Esophagus muscularis mucosa (tissue), 4 donors: ENCODE measurements at places on chromosomes 1 and 21. TPM values are rescaled to one million over a fixed set of nuclear protein-coding genes. Genes with fewer than 3 reads are reported as not detected.

DNA sequence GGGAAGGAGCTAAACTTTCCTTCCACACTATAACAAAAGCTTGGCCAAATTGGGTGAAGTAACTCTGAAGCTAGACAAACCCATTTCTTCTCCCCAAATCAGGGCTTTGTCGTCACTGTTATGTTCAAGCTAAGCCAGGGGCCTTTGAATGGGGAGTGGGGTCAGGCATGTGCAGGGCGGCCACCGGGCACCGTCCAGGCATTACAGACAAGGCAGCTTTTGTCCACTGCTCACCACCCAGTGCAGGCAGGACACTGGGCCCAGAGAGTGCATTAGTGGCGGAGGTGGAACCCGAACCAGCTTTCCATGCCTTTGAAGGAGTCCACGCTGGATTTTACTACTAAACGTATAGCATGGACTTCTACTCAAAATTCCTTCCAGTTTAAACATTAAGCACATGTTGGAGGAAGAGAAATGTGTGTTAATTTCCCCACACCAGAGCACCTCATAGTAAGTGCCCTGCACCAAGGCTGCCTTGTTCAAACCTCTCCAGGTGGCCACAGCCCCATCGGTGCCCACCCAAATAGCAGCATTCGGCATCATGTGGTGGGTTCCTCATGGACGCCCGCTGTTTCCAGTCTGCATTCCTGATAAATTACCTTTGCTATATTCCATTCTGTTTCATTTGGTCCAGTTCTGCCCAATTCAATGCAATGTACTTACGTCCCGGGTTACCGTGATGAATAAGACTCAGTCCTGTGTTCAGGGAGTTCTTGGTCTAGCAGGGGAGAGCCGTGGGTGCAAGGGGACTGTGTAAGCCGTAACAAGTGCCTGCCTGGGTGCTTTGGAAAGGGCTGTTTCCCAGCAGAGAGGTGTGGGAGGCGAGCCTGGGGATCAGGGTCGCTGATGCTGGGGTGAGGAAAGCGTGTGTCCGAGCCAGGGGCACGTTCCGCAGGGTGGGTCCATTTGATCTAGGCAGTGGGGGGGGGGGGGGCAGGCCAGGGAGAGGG is 1.6 kb downstream of the UBASH3A start:
- H3K36me3 ChIP-seq, result no peaks in the 10 kb centered on the region
- DNase-seq, result no peak
- no peak overlapping the region for H3K4me3 ChIP-seq
- H3K4me1 ChIP-seq, result no peaks in the 10 kb centered on the region

DNA sequence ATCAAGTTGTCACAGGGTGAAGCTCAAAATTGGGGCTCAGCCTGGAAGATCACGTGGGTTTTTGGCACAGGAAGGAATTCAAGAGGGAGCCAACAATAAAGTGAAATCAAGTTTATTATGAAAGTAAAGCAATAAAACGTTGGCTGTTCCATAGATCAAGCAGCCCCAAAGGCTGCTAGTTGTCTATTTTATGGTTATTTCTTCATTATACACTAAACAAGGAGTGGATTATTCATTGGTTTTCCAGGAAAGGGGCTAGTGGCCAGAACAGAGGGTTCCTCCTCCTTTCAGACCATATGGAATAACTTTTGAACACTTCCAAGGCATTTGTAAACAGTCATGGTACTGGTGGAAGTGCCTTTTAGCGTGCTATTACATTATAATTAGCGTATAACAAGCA is 723.5 kb upstream of the ADAMTS5 start:
- H3K4me3 ChIP-seq, result no peak overlapping the region
- no peaks in the 10 kb centered on the region for H3K4me1 ChIP-seq
- H3K36me3 ChIP-seq, result no peaks in the 10 kb centered on the region
- H3K27me3 ChIP-seq, result no peaks in the 10 kb centered on the region

DNA sequence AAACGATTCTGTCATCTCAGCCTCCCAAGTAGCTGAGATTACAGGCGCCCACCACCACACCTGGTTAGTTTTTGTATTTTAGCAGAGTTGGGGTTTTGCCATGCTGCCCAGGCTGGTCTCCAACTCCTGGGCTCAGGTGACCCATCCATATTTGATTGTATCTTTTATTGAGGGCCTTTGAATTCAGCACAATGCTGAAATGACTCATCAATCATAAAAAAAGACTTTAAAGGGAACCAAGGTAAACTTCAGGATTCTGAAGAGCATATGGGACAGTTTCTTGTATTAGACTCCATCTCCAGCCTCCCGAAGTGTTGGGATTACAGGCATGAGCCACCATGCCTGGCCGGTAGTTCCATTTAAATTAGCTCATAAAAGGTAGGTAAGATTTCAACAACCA is 232.2 kb downstream of the SETD4 start:
- no peaks in the 10 kb centered on the region for H3K4me1 ChIP-seq
- H3K4me3 ChIP-seq, result no peak overlapping the region
- no peak overlapping the region for H3K27ac ChIP-seq
- no peaks in the 10 kb centered on the region for H3K36me3 ChIP-seq

DNA sequence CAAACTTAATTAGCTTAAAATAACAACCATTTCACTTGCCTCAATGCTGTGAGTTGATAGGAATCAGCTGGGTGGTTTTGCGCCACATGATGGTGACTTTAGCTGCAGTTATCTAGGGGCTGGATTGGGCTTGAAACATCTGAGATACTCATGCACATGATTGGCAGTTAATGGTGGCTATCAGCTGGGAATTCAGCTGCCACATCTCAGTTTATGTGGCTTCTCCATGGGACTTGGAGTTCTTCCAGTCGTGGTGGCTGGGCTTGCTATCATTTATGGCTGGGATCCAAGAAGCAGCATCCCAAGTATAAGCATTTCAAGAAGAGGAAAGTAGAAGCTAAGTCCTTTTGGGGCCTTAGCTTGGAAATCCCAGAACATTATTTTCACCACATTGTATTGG is 36.4 kb downstream of the PDC start:
- no peak overlapping the region for H3K27ac ChIP-seq
- no peaks in the 10 kb centered on the region for H3K4me1 ChIP-seq
- H3K27me3 ChIP-seq, result no peaks in the 10 kb centered on the region
- H3K36me3 ChIP-seq, result peaks cover 4% of the 10 kb centered on the region

DNA sequence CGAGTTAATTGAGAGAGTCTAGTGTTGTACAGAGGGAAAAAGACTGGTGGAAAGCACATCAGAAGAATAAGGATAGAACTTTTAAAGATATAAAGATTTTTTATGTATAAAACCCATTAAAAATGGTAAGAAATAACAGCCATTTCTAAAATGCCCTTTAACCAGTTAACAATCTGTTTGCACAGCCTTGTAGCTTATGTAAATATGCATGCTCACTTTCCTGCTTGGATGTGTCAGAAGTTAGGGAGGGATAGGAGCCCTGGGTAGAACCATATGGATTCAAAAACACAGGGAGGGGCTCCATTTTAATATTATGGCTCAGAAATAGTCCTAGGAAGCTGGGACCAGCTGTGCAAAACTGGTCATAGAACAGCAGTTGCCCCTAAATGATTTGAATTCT is 4.5 kb upstream of the EDEM3 start:
- H3K4me3 ChIP-seq, result no peak overlapping the region
- no peaks in the 10 kb centered on the region for H3K36me3 ChIP-seq
- H3K4me1 ChIP-seq, result peaks cover 8% of the 10 kb centered on the region
- no peaks in the 10 kb centered on the region for H3K27me3 ChIP-seq

DNA sequence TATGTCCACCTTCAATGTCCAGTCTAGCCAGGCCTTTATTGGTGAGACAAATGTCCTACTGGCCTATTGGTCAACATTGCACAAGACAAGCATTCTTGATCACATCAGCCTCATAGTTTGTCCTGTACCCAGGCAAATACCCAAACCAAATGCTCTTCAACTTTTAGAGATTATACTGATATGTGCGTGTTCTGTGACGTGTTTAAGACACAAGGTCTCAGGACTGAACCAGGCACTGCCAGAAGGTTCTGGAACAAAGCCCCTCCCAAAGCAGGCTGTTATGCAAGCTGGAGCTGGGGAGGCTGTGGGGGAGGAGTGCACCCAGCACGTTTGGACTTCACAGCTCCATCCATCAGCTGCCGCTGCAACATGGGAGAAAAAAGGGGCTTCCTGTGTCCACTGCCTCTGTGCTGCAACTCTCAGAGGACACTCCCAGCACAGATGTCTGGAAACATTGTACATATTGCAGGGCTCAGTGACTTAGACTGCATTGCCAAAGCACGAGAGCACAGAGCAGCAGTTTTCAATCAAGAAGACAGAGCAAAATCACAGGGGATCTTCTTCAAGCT is 45.9 kb downstream of the NID1 start:
- H3K4me3 ChIP-seq, result no peak overlapping the region
- peak overlapping the region; percentile 86 for H3K27ac ChIP-seq
- H3K4me1 ChIP-seq, result peaks cover 76% of the 10 kb centered on the region
- H3K27me3 ChIP-seq, result no peaks in the 10 kb centered on the region
- peak; percentile 95 for DNase-seq

DNA sequence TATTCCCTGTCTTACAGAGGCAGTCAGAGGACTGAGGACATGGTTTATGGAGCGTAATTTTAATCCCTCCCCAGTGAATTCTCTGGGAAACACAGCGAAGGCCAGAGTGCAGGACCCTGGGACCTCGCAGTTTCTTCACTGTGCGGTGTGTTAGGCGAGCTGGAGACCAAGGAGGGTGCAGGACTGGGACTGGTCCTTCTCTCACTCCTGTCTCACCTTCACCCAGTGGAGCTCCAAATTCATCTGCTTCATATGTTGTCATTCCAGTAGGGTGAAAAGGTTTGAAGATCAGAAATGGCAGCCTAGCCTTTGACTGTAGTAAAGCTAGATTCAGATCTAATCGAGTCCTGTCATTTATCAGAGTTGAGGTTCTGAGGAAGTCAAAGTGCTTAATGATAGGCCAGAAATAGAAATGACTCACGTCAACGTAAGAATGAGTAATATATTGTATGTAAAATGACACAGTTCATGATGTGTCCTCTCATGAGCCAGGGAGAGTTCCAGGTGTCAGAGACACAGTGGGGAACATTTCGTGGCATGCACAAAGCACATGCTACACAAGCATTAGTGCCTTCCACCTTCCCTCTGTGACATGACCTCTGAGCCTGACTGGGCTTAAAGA is 647.5 kb downstream of the SMYD3 start:
- H3K27me3 ChIP-seq, result no peaks in the 10 kb centered on the region
- DNase-seq, result no peak
- no peak overlapping the region for H3K27ac ChIP-seq
- H3K4me3 ChIP-seq, result no peak overlapping the region
- H3K36me3 ChIP-seq, result no peaks in the 10 kb centered on the region

GRCh38 chr1:77594366-77595112 is 87.9 kb downstream of the ZZZ3 start:
- no peaks in the 10 kb centered on the region for H3K36me3 ChIP-seq
- no peak overlapping the region for H3K27ac ChIP-seq
- H3K4me1 ChIP-seq, result peaks cover 7% of the 10 kb centered on the region
- H3K4me3 ChIP-seq, result no peak overlapping the region

DNA sequence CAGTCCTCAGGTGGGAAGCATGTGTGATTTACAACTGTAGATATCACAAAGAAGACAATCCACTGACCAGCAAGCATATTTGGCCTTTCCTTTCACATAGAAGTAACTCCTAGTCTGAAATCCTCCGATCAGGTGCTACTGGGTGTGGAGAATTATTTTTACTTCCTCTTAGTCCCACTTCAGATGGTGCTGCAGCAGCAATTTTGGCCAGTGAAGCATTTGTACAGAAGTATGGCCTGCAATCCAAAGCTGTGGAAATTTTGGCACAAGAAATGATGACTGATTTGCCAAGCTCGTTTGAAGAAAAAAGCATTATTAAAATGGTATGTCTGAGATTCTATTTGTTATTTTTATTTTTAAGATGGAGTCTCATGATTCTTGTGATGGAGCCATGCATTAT is 51.0 kb downstream of the SCP2 start:
- H3K36me3 ChIP-seq, result peaks cover 83% of the 10 kb centered on the region
- no peak for DNase-seq
- no peaks in the 10 kb centered on the region for H3K4me1 ChIP-seq
- no peaks in the 10 kb centered on the region for H3K27me3 ChIP-seq
- H3K4me3 ChIP-seq, result no peak overlapping the region
- no peak overlapping the region for H3K27ac ChIP-seq

DNA sequence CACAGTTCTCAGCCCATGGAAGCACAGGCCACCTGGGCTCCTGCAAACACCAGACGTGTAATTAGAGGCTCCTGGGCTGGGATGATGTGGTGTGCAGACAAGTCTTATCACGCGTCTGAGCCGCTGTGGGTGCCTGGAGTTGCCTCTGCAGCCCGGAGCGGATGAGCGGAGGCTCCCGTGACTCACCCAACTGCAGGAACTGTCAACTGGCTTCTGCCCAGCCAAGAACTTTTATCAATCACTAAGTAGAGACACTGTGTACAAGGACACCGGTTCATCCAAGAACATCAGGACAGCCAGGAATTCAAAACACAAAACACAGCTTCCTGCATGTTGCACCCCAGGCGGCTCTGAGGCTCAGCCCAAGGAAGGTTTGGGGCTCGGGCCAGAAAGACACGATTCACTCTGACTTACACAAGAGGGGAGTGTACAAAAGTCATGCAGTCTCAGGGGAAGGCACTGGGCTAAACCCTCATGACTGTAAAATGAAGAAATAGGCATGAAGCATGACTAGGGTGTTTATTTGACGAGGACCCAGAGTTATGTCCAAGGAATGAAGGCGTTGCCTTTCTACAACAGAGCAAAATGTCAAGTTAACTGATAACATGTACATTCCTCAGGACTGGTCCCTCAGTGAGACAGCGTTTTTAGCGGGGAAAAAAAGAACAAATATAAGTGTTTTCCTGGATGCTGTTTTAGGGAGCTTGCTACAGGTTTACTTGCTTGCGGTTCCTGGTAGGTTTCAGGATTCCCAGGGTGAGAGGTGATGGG is 21.1 kb downstream of the ERRFI1 start:
- H3K27me3 ChIP-seq, result no peaks in the 10 kb centered on the region
- peaks cover 18% of the 10 kb centered on the region for H3K36me3 ChIP-seq
- H3K4me3 ChIP-seq, result no peak overlapping the region
- H3K27ac ChIP-seq, result peak overlapping the region; percentile 89
- peak; percentile 98 for DNase-seq

DNA sequence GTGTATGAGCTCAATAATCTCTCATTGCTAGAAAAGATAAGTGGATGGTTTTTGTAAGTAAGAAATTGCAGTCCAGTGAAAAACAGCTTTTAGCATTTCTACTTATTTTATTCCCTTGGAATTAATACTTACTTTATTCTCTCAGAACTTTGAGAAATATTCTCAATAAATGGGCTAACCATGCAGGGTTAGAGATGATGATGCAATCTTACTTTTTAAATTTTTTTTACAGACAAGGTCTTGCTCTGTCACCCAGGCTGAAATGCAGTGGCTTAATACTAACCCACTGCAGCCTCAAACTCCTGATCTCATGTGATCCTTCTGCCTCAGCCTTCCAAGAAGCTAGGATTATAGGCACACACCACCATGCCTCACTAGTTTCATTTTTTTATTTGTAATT is 440.8 kb upstream of the ZP4 start:
- no peaks in the 10 kb centered on the region for H3K4me1 ChIP-seq
- no peaks in the 10 kb centered on the region for H3K27me3 ChIP-seq
- H3K4me3 ChIP-seq, result no peak overlapping the region
- H3K36me3 ChIP-seq, result no peaks in the 10 kb centered on the region

- no peaks in the 10 kb centered on the region for H3K27me3 ChIP-seq
- no peak overlapping the region for H3K27ac ChIP-seq
- H3K4me1 ChIP-seq, result peaks cover 5% of the 10 kb centered on the region
- H3K36me3 ChIP-seq, result peaks cover 46% of the 10 kb centered on the region
These were observed 23.1 kb downstream of the UBE2G2 start for GRCh38 chr21:44778499-44778911.

SLC25A34 gene
- 0.66 TPM for total RNA-seq

PLA2G2D gene
- not detected for total RNA-seq

LAPTM5 gene
- total RNA-seq, result 37.0 TPM

ADAMTSL4 gene
- 55.5 TPM for total RNA-seq

SLAMF6 gene
- total RNA-seq, result 0.42 TPM

B4GALT2 gene
- total RNA-seq, result 75.2 TPM

LRRC38 gene
- total RNA-seq, result 0.17 TPM

RNU1-1 gene
- not detected for total RNA-seq
